ENCODE measurements at places on chromosomes 7 and 10. TPM values are rescaled to one million over a fixed set of nuclear protein-coding genes. Genes with fewer than 3 reads are reported as not detected.

- DNase-seq, result no peak
Observed at GRCh38 chr10:16519250-16519907, 2.3 kb downstream of the C1QL3 start.

GOLGA7B gene
- total RNA-seq, result 0.13 TPM

DNA sequence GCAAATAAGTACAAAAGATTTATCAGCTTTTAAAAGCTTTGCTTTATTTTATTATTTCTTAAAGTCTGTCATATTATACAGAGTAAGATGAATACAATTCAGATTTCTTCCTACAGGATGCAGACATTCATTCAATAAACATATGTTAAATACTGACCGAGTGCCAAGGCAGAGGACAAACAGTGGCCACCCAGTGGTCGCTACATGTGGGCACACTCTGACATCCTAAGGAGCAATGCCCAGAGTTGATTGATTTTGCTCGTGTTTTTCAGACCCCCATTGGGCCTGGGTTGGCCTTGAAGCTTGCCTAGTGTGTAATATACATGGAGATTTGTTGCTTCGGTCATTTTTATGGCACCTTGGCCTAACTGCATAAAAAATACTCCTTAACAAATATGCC, 201.2 kb downstream of the CCDC3 start:
- DNase-seq, result no peak

- DNase-seq, result no peak
Observed at GRCh38 chr7:24835643-24836042, 78.4 kb upstream of the GSDME start.

DNA sequence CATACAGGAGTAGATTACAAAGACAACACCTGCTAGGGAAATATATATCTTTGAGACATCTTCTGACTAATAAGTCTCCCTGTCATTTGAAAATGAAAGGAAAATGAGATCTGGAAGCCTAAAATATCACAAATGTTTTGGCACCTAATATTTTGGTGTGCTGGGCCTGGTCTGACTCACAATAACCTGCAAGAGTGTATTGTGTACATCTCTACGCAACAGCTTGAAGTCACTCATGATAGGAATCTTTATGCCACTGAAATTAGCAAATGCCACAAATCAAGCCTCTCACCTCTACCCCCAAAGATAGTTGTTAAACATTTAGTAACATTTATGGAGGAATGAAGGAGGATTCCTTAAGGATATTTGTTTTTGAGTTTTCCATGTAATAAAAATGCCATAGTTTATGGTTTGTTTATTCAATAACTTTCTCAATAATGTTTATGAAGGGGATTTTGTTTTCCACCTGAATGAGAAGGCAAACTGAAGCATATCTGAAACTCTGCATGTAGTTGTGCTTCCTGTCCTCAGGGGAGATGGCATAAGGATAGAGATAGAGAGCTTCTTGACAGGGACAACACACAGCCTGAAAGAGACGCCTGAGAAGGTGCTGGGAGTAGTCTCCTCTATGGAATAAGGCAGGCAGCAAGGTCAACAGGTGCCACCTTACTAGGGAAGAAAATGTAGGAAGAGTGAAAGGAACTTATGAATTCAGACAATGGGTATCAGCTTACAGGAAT, 197.4 kb downstream of the AHR start:
- no peak for DNase-seq

GRCh38 chr7:27693794-27694193, 31.1 kb upstream of the HIBADH start:
- DNase-seq, result no peak

ANKRD30A gene
- total RNA-seq, result not detected

LIPM gene
- not detected for total RNA-seq

GRCh38 chr7:34373940-34374339, 284.1 kb upstream of the NPSR1 start:
- no peak for DNase-seq

GRCh38 chr10:61971003-61971325, 69.5 kb downstream of the ARID5B start:
- DNase-seq, result peak; percentile 34

DNA sequence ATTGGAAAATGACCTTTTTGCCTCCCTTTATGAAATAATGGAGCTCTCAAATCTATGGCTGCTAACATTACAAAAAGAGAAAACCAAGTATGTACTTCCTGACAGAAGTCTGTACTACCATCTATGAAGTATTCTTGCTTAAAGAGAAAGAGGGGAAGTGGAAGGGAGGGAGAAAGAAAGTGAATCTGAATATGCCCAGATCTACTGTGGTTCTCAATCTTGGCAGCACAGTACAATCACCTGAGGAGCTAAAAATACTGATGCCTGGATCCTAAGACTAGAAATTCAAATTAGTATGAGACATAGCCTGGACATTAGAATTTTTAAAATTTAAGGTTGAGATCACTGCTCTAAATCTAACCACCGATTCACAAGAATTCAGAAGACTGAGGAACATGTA, 85.2 kb downstream of the IGF2BP3 start:
- no peak for DNase-seq

ASB10 gene
- total RNA-seq, result not detected

GRCh38 chr7:152108359-152108758, 82.9 kb downstream of the GALNT11 start:
- no peak for DNase-seq

DNA sequence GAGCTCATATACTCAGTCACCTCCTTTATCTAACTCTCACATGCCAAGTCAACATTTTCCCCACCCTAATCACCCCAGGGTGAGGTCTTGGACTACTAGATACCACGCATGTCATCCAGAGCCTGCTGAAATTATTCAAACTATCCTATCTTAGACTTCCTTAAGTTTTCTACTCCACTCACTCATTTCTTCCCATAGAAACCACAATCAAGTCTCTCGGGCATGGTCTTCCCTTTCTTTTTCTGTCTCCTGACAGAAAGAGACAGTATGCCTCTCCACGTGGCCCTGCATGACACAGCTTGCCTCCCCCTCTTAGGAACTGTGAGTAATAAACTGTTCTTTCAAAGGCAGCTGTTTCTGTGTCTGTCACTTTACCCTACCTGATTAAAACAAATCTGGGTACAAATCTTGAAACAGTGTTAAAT, 29.4 kb downstream of the TAS2R41 start:
- DNase-seq, result no peak

DNA sequence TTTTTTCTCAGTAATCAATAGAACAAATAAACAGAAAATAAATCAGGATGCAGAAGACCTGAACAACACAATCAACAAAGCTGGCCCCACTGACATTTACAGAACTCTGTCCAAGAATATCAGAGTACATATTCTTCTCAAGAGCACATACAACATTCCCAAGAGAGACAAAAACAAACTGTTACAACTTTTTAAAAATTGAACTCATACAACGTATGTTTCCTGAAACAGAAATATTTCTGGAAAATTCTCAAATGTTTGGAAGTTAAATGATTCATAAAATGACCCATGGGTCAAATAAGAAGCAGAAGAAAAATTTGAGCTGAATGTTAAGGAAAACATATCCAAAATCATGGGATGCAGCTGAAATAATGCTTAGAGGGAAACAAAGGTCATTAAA, 93.9 kb upstream of the VIPR2 start:
- no peak for DNase-seq

TAS2R39 gene
- not detected for total RNA-seq

WASHC2A gene
- 27.3 TPM for total RNA-seq

GRCh38 chr10:86162036-86162435, 204.6 kb downstream of the GRID1 start:
- no peak for DNase-seq

GATA3 gene
- under 0.01 TPM for total RNA-seq

PKD1L1 gene
- total RNA-seq, result 1.6 TPM

PLAC9 gene
- 3.7 TPM for total RNA-seq

GRCh38 chr7:151824373-151824933, 52.5 kb downstream of the PRKAG2 start:
- no peak for DNase-seq

DNA sequence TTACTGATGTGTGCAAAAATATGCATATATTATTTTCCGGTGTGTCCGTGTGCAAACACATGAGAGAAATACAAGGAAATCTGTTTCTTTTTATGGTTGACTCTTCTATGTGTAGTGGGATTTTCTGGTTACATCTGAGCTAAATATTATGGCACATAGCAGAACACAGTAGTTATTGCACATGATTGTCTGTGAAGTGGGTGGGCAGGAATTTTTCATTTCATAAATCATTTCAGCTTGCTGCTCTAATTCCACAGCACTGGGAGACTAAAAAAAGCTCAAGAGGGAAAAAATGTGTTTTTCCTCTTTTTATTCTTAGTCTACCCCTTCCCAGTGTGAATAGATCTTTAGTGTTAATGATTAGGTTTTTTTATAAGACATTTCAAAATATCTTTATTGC, 197.9 kb downstream of the MBL2 start:
- peak; percentile 14 for DNase-seq

DNA sequence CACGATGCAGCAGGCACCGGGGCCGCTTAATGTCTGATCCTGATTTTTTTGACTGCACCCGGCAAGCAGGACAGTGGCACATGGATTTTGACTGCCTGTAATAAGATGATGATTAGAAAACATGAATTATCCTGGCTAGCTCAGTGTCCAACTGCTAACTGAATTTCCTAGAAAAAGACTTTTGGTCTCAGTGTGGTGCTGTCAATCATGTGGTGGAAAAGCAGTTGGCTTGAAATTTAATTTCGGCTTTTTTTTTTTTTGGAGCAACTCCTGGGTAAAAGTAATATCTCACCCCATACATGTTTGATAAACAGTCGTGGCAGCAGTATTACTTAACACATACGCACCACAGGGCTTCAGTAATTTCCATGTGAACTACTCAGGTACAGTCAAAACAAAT, 227.7 kb downstream of the FANK1 start:
- DNase-seq, result no peak

PRXL2A gene
- 101 TPM for total RNA-seq

ABCA13 gene
- total RNA-seq, result not detected

DNA sequence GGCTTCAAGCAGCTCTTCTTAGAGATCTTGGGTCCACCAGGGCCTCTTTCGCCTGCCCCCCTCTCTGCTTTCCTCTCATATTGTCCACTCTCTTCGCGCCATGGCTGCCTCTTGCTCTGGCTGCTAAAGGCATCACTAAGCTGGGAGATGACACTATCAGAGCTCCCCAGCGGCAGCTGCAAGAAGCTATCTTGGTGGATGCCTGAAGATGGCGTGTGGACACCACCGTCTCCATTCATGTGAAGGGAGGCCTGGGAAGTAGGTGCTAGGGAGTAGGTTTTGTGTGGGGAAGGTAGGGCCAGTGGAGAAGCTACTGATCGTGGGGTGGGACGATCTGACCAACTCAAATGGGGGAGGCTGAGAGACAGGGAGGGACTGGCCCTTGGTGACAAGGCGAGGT, 45.9 kb upstream of the PDLIM1 start:
- no peak for DNase-seq

COBL gene
- total RNA-seq, result under 0.01 TPM

GRCh38 chr10:76015245-76015644, 583.8 kb downstream of the LRMDA start:
- DNase-seq, result no peak

- DNase-seq, result no peak
Observed at GRCh38 chr7:4806983-4807597, 31.7 kb downstream of the AP5Z1 start.

SFRP4 gene
- total RNA-seq, result not detected

DNA sequence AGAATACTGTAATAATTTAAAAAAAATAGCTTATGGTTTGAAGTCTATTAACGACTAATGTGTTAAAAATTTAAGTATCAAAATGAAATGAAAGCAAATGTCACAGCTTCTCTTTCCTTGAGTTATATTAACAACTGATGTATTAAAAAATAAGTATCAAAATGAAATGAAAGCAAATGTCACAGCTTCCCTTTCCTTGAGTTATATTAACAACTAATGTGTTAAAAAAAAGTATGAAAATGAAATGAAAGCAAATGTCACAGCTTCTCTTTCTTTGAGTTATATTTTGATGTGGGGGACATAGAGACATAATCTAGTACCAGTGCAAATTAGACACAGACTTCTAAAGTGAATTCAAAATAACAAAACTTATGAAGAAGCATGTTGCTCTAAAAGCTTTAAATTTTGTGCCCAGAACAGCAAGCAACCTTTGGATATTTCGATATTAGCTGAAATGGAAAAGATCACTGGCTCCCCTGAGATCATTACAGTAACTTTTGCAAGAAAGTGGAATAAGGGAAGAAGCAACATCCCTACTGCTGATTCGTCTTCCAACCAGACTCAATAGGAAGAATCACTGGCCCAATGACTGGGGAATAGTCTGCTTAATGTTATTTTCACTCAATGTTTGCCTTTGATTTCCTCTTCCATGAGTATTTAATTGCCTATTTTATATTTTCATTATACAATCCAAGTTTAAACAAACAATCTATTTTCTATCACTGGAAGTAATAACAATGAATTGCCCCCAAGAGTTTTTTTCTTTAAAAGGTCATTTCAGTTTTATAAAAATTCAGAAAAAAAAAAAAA, 8.0 kb downstream of the SKAP2 start:
- DNase-seq, result no peak

DNA sequence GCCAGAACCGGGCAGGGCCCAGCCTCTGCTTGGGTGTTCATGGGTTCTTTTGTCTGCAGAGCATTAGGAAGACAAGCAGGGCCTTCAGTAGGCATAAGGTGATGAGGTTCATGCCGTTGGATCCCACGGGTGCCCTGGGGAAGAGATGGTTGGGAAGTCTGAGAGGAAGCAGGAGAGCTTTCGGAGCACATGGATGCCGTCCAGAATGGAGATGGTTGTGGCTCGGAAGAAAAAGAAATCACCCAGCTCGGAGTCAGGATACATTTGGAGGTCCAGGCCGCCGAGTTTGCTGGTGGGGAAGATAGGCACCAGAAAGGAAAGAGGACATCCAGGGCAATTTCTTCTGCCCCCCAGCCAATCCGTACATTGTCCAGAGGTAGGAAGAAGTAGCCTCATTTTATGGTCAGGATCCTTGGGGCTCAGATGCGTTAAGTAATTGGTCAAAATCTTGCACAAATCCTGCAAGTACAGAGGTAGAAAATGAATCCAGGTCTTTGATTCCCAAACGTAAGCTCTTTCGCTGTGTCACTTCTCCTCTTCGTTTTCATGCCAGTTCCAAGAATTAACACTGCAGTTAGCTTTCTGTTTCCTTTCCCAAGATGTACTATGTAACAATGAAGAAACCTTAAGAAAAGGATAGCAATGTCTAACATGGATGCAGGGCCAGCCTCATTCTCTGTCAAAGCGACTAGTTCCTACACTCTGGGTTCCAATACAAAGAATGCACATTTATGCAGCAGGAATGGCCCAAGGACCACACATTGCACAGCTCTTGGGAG, 147.8 kb upstream of the KLF6 start:
- no peak for DNase-seq

DNA sequence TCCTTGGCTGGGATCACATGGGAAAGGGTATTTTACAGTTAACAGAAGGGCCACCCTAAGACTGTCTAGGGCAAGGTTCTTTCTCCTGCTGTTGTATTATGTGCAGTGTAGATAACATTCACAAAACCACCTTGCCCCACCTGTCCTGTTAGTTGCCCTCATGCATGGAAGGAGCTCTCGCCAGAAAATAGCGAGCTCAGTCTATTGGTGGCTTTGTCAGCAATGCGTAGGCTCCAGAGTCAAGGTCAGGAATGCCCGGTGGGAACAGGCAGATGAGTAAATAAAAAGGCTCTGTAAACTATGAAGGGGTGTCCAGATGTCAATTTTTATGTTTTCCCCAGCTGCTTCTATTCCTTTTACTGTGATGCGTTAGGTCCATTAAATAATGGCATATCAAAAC, 107.1 kb upstream of the WDR11 start:
- no peak for DNase-seq

Measured in dermis microvascular lymphatic vessel endothelial cell (primary cell).